ENCODE measurements at places on chromosomes 5 and 9.

- no peak for DNase-seq
Measured at GRCh38 chr5:87671146-87671545, 258.4 kb upstream of the CCNH start.

DNA sequence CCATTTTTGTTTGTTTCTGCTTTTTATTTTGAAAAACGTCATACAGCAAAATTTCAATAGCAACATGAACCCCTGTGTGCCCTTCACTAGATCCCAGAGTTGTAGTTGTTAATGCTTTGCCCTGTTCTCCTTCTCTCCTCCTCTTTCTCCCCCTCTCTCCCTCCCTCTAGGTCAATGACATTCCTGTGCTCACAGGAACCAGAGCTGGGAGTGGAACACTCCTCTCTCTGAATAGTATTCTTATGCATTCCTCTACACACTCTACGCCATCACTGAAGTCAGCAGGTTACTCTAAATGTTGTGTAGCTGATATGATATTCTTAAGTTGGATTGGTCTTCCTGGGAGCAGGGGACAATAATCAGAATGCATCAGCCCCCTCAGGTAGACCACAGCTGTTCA lies 243.4 kb downstream of the SYK start:
- no peak for DNase-seq

GRCh38 chr9:137178939-137179630 lies 7.2 kb upstream of the TMEM210 start:
- DNase-seq: no peak

DNA sequence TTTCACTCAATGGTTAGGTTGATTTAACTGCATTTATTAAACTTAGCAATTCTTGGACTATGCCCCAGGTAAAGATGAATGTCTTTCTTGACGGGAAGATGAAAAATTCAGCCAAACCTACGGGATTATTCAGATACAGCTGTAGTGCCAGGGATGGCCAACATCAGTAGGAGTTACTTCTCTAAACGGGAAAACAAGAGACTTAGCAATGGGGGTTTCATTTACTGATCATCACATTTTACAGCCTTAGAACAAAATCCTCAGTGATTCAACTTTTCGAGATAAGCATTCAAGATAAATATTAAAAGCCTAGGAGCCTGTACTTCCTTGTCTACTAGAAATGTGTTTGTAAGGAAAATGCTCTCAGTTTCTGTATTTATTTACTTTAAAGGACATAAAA lies 46.1 kb downstream of the S1PR3 start:
- DNase-seq: no peak

DNA sequence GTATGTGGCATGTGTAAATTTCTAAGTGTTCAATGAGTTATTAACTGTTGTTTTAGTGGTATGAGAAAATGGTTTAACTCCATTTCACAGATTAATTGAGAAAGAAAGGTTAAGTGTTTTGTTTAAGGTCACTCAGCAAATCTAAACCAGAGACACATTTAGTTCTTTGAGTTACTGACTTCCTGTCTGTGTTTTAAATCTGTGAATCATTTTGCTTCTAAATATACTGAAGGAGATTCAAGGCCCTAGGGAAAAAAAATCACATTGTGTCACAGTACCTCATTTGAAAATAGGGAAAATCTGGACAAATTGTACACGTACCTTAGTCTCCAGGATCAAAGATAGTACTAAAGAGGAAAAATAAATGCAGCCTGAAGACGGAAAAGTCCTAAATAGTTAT lies 368.2 kb downstream of the TMEM161B start:
- DNase-seq: no peak
